BJ (cell line): ENCODE measurements at places on chromosomes 12 and 14.

GRCh38 chr14:58565832-58566231, 71.9 kb upstream of the DACT1 start:
- no peak for DNase-seq

DNA sequence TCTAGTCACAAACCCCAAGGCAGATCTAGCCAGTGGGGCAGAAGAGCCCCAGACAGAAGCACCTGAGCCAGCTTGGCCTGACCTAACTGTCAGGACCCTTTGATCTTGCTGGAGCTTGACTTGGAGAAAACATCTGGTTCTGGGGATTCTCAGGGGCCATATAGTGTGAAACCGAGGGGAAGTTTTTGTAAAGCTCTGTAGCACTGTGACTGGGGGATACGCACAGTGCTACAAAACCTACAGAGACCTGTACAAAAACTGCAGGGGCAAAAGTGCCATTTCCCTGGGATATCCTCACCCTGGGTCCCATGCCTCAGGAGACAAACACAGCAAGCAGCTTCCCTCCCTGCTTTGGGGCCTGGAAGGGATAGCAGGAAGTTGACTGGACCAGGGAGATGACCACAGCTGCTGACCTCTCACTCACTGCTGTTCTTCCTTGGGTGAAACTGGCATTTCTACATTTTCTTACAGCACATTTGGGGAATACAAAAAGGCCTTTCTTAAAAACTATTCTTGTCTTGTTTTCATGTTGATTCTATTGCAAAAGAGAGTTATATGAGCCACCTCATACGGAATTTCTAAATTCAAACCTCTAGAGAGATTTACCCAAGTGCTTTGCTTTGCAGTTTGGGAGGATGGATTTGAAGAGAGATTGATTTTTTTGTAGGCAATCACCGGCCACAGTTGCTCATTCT, 140.0 kb downstream of the DAD1 start:
- no peak for DNase-seq

- DNase-seq: no peak
These were observed 217.3 kb downstream of the BCAT1 start for GRCh38 chr12:24731596-24731995.

DNA sequence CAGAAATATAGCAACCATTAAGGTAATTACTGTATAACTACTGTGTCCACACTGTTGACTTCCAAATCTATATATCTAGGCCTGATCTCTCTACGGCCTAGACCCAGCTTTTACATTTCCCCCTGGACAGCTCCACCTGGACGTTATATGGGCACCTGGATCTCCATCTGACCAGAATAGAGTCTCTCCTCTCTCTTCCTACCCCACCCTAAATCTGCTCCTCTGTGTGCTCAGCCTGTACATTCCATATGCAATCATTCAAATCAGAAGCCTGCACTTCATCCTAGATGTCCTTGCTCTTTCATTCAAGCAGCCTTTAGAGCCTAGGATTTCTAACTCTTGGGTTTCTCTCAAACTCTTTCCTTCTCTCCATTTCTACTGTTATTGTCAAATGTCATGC, 255.0 kb downstream of the PAX9 start:
- DNase-seq: no peak

- no peak for DNase-seq
These were observed 26.2 kb upstream of the MANSC4 start for GRCh38 chr12:27806259-27806658.

- no peak for DNase-seq
These were observed 204.1 kb downstream of the CACNA1C start for GRCh38 chr12:2256915-2257314.

DNA sequence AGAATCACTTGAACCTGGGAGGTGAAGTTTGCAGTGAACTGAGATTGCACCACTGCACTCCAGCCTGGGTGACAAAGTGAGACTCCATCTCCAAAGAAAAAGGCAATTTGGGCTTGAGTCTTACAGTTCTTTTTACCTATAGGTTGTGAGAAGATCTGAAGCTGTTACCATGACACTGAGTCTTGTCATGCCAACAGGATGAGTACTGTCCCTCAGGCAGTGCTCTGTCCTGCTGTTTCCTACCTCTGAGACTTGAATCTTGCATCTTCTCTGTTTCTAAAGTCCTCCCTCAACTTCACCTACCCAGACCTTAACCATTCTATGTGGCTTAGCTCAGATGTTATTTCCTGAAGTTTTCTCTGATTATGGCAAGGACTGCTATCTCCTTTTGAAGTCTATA, 400.8 kb upstream of the PRICKLE1 start:
- no peak for DNase-seq

GRCh38 chr14:79443602-79444001, 767.7 kb downstream of the DIO2 start:
- DNase-seq: no peak

DNA sequence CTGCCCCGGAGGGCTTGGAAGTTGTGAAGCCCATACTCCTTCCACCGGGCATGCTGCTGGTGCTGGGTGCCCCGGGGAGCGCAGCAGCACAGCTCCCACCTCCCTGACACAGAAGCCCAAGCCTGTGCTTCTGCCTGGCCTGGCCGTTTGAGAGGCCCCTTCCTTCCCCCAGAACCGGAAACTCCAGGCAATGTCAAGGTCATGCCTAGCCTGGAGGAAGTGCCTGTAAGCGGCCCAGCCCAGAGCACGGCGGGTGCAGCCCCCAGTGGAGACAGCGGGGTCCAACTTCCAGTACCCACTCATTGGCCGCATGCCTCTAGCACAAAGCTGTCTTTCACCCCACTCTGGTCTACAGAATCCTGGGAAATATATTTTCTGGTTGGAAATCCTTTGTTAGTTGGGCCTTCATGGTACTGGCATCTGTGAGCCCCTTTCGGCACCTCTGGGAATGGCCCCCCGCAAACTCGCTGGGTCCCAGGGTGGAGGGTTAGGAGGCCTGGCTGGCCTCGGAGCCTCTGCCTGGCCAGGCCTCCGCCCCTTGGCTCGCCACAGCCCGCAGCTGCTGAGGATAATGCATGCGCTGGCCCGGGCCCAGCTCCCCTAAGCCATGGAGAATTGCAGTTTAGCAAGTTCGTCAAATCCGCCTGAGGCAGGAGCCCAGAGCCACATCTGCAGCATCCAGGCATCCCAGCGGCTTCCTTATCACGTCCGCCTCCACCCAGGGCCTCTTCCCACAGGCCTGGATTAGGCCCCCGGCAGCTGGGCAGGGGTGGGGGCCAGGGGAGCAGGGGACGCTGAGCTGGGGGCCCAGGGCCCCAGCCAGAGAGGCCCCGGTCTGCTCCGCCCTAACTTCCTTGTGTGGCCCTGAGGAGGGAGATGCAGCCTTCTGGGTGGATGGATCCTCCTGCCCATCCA, 48.9 kb upstream of the DLK1 start:
- DNase-seq: peak; percentile 53

- no peak for DNase-seq
These were observed 553.1 kb upstream of the FLRT2 start for GRCh38 chr14:84976805-84977204.
